Esophagus squamous epithelium (tissue), 5 donors: ENCODE measurements at places on chromosomes 4 and X. TPM values are rescaled to one million over a fixed set of nuclear protein-coding genes. Genes with fewer than 3 reads are reported as not detected.

- no peaks in the 10 kb centered on the region for H3K4me1 ChIP-seq
- H3K4me3 ChIP-seq = no peak overlapping the region
- no peak overlapping the region for H3K27ac ChIP-seq
- no peak for DNase-seq
- H3K36me3 ChIP-seq = no peaks in the 10 kb centered on the region
Observed at GRCh38 chrX:66167431-66167830, 3.4 kb downstream of the HEPH start.

- no peaks in the 10 kb centered on the region for H3K36me3 ChIP-seq
- no peaks in the 10 kb centered on the region for H3K4me1 ChIP-seq
- H3K27me3 ChIP-seq = no peaks in the 10 kb centered on the region
- peak overlapping the region; percentile 94 for H3K27ac ChIP-seq
Observed at GRCh38 chrX:12979616-12980015, 4.7 kb downstream of the TMSB4X start.

DNA sequence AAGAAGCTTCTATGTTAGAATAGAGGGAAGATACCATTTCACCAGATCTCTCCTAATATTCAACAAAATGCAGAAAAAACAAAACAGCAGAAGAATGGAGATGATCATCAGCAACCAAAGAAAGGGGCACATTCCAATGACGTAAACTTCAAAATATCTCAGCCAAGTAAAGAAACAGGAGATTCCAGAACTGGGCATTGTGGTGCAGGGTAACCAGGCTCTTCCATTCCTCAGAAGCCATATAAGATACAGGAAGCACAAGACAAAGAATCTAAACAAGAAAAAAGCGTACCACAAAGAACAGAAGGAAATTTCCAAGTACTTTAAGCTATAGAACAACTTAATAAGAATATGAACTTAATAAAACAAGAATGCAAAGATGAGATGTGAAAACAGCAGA, 6.9 kb upstream of the ARMCX4 start:
- no peak overlapping the region for H3K4me3 ChIP-seq
- H3K36me3 ChIP-seq = no peaks in the 10 kb centered on the region
- no peaks in the 10 kb centered on the region for H3K27me3 ChIP-seq
- H3K27ac ChIP-seq = no peak overlapping the region
- DNase-seq = no peak

DNA sequence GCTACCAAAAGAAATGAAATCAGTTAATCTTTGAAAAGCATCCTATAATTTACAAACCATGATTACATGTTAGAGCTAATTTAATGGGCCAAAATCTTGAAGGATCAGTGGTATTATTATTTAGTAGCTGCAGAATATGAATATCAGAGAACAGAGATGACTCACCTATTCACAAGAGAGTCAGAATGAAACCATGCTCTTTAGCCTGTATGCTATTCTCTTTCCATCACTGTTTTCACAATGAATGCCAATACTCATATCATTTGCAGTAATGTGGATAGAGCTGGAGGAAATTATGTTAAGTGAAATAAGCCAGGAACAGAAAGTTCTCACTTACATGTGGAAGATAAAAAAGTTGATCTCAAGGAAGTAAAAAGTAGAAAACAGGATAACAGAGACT, 414.1 kb downstream of the CENPC start:
- H3K4me3 ChIP-seq = no peak overlapping the region
- H3K27ac ChIP-seq = no peak overlapping the region
- no peaks in the 10 kb centered on the region for H3K27me3 ChIP-seq
- DNase-seq = no peak

DNA sequence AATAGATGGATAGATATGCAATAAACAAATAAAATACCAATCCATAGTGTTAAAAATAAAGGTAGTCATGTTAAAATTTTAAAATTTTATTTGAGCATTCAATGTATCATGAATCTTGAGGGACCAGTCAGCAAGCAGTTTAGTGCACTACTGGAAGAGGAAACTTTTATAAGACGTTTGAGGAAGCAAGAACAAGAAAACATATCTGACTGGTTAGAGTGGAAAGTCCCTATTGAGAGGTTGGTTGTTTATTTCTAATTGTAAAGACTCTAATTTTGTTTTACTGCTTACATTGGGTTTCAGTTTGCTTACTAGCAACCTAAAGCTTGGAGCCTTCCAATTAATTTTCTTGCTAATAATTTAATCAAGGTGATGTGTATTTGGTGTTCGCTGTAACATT, 786.2 kb downstream of the RAB28 start:
- no peak overlapping the region for H3K4me3 ChIP-seq
- H3K36me3 ChIP-seq = no peaks in the 10 kb centered on the region
- no peaks in the 10 kb centered on the region for H3K27me3 ChIP-seq

DNA sequence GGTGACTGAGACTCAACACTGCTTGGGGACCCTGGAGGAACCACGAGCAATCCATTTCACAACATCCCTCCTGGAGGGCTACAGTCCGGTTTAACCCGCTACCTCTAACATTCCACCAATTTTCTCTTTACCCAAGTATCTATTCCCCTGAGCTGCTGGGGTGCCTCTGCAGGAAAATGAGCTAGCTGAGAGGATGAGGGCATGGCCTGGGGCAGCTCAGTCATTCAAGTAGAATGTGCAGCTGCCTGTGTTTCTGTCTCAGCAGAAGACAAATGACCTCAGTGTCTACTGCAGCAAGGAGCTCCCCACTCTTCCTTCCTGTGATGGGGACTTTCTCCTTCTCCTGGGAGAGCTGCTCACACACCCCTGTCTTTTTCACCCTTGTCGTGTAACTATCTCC, 120.8 kb downstream of the ZNF518B start:
- no peaks in the 10 kb centered on the region for H3K36me3 ChIP-seq
- no peaks in the 10 kb centered on the region for H3K27me3 ChIP-seq
- DNase-seq = no peak
- no peak overlapping the region for H3K4me3 ChIP-seq
- H3K4me1 ChIP-seq = no peaks in the 10 kb centered on the region

DNA sequence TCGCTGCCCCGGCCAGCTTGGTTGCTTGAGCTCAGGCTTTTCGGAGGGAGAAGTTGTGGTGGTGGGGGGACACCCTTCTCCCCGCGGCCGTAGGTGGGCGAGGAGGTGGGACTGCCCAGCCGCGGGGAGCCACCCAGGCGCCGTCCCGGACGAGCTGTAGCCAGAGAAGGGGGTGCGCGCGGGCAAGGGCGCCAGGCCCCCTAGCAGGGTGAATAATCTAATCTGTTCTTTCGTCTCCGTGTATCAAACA, 3.1 kb downstream of the MID1IP1 start:
- H3K27ac ChIP-seq = peak overlapping the region; percentile 96
- H3K4me1 ChIP-seq = peaks cover 6% of the 10 kb centered on the region
- no peak for DNase-seq
- peak overlapping the region; percentile 59 for H3K4me3 ChIP-seq
- no peaks in the 10 kb centered on the region for H3K36me3 ChIP-seq

- no peak overlapping the region for H3K4me3 ChIP-seq
- no peaks in the 10 kb centered on the region for H3K36me3 ChIP-seq
- no peak overlapping the region for H3K27ac ChIP-seq
- no peaks in the 10 kb centered on the region for H3K4me1 ChIP-seq
- DNase-seq = no peak
- H3K27me3 ChIP-seq = no peaks in the 10 kb centered on the region
Observed at GRCh38 chrX:39491548-39492297, 606.0 kb downstream of the BCOR start.

- no peaks in the 10 kb centered on the region for H3K27me3 ChIP-seq
- no peak overlapping the region for H3K4me3 ChIP-seq
- DNase-seq = no peak
- peaks cover 46% of the 10 kb centered on the region for H3K36me3 ChIP-seq
- no peaks in the 10 kb centered on the region for H3K4me1 ChIP-seq
Observed at GRCh38 chr4:1989533-1990347, 19.0 kb downstream of the NELFA start.

DNA sequence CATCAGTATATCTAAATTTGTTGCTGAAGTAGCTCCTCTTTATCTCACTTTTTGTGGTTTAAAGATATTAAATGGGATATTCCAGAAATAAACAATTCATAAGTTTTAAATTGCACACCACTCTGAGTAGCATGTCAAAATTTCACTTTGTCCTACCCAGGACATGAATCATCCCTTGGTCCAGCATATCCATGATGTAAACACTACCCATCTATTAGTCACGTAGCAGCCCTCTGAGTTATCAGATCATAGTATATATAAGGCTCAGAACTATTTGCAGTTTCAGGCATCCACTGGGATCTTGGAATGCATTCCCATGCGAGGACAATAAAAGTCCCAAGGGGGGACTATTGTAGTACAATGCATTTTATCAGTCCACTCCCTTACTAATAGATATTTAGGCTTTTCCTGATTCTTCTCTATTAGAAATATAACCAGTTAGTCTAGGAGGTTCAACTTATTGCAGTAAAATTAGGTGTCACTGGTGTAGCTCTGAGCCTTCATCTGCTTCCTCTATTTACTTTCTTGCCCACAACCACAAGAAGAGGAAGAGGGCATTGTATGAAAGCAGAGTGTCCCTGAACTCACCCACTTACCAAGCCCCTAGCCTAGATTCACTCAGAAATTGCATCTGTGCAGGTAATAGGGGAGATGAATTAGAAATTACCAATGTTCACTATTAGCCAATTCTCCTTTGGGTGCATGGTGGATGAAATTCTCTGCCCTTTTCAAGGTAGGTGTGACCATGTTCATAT, 409.8 kb upstream of the GALNT7 start:
- no peaks in the 10 kb centered on the region for H3K27me3 ChIP-seq
- no peaks in the 10 kb centered on the region for H3K4me1 ChIP-seq
- no peak overlapping the region for H3K4me3 ChIP-seq
- no peaks in the 10 kb centered on the region for H3K36me3 ChIP-seq

DNA sequence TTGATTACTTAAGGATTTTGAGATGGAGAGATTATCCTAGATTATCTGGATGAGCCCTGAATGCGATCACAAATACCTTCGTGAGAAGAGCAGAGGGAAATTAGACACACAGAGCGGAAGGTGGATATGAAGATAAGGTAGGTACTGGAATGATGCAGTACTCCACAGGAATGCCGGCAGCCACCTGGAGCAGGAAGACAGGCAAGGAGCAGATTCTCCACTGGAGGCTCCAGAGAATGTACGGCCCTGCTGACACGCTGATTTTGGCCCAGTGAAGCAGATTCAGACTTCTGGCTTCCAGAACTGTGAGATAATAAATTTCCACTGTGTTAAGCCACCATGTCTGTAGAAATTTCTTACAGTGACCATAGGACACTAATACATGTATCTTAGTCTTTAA, 79.4 kb upstream of the PITX2 start:
- H3K4me3 ChIP-seq = no peak overlapping the region
- no peaks in the 10 kb centered on the region for H3K36me3 ChIP-seq
- H3K4me1 ChIP-seq = no peaks in the 10 kb centered on the region
- H3K27ac ChIP-seq = no peak overlapping the region
- H3K27me3 ChIP-seq = no peaks in the 10 kb centered on the region
- DNase-seq = no peak

- H3K27ac ChIP-seq = no peak overlapping the region
- no peaks in the 10 kb centered on the region for H3K36me3 ChIP-seq
- H3K4me3 ChIP-seq = no peak overlapping the region
- no peak for DNase-seq
Observed at GRCh38 chrX:140923118-140923517, 79.3 kb upstream of the SPANXB1 start.

DNA sequence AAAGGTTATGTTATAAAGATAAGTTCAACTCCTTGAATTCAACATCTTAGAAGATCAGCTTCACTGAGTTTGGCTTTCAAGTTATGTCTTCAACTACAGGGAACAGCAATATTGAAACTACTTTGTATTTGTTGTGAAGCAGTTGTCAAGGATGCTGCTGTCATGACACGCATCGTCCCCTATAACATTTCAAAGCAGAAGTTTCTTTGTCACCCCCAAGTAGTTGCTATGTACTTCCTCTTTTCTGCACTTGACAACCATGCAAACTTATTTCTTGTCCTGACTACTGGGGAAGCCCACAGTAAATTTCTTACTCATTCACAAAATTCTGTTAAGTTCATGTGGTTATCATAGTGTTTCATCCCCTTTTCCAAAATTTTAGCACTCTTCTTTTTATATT, 14.3 kb downstream of the ANTXR2 start:
- DNase-seq = no peak
- H3K27ac ChIP-seq = peak overlapping the region; percentile 54
- H3K27me3 ChIP-seq = no peaks in the 10 kb centered on the region
- H3K36me3 ChIP-seq = no peaks in the 10 kb centered on the region
- no peaks in the 10 kb centered on the region for H3K4me1 ChIP-seq

DNA sequence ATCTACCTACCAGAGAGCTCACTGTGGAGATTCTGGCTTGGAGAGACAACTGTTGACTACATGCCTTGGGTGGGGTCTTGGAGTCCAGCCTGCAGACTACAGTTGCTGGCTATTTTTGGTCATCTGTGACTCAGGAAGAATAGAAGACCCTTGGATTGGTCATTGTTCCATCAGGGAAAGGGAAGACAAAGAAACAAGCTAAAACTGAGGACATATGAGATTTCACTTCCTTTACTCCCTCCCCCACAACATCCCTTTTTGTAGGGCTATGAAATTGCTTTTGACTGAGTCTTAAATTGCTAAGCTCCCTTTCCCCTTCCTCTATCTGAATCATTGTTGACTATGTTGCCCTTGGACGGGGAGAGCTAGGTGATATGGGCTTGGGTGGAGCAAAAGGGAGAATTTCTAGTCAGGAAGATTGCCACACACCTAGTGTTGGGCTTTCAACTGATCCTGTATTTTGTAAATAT, 11.7 kb downstream of the MSN start:
- peaks cover 3% of the 10 kb centered on the region for H3K4me1 ChIP-seq
- DNase-seq = no peak
- no peak overlapping the region for H3K4me3 ChIP-seq

GRCh38 chrX:78517124-78517523, 142.0 kb downstream of the RTL3 start:
- no peak overlapping the region for H3K4me3 ChIP-seq
- no peak for DNase-seq
- no peak overlapping the region for H3K27ac ChIP-seq
- H3K36me3 ChIP-seq = no peaks in the 10 kb centered on the region
- H3K4me1 ChIP-seq = peaks cover 20% of the 10 kb centered on the region

GRCh38 chr4:159298502-159298901, 195.6 kb downstream of the RAPGEF2 start:
- H3K4me1 ChIP-seq = no peaks in the 10 kb centered on the region
- no peak for DNase-seq
- H3K36me3 ChIP-seq = no peaks in the 10 kb centered on the region
- peak overlapping the region; percentile 63 for H3K27ac ChIP-seq
- peak overlapping the region; percentile 18 for H3K4me3 ChIP-seq
- H3K27me3 ChIP-seq = no peaks in the 10 kb centered on the region

GRCh38 chrX:97397371-97397770, 513.7 kb downstream of the RPA4 start:
- no peaks in the 10 kb centered on the region for H3K36me3 ChIP-seq
- no peak for DNase-seq
- H3K4me1 ChIP-seq = no peaks in the 10 kb centered on the region
- H3K4me3 ChIP-seq = no peak overlapping the region

GRCh38 chrX:129779747-129780146, at the start of gene SASH3:
TSS of gene SASH3 (plus strand) at chrX:129779949. CDS start at chrX:129780098, 149 bp downstream.
- peak within 1 kb of the TSS; percentile 5 for H3K4me3 ChIP-seq
- H3K36me3 ChIP-seq = no peaks in the 10 kb centered on the region
- H3K27me3 ChIP-seq = no peaks in the 10 kb centered on the region
- DNase-seq = peak; percentile 52
- peak within 1 kb of the TSS; percentile 14 for H3K27ac ChIP-seq

The ZFYVE28 gene
- 5.1 TPM for total RNA-seq

The ADH6 gene
- not detected for total RNA-seq

The GPRIN3 gene
- 0.83 TPM for total RNA-seq

The TLR6 gene
- total RNA-seq = 3.3 TPM

The RAB41 gene
- not detected for total RNA-seq

The TLL1 gene
- 1.5 TPM for total RNA-seq

The DDX53 gene
- not detected for total RNA-seq

The FAM47A gene
- not detected for total RNA-seq

The PCYT1B gene
- 0.13 TPM for total RNA-seq

The ACE2 gene
- 9.8 TPM for total RNA-seq

The ENOX2 gene
- total RNA-seq = 13.7 TPM

The CT45A1 gene
- not detected for total RNA-seq

The HMGN5 gene
- total RNA-seq = 0.50 TPM

The PPP4R3C gene
- total RNA-seq = not detected

The TAF7L gene
- 0.44 TPM for total RNA-seq
